Frontal cortex (tissue), 4 donors: ENCODE measurements at places on chromosomes 7 and 10. TPM values are rescaled to one million over a fixed set of nuclear protein-coding genes. Genes with fewer than 3 reads are reported as not detected.

SFTPA1 gene
- total RNA-seq = not detected

ATXN7L1 gene
- 7.7 TPM for total RNA-seq

MKX gene
- total RNA-seq = 1.6 TPM

HOGA1 gene
- 0.41 TPM for total RNA-seq

TPST1 gene
- total RNA-seq = 104 TPM

GIMAP6 gene
- total RNA-seq = 6.9 TPM

NSUN5 gene
- total RNA-seq = 15.9 TPM

HOXA1 gene
- total RNA-seq = not detected

ASIC3 gene
- 0.82 TPM for total RNA-seq

CHN2 gene
- 96.6 TPM for total RNA-seq

FGF8 gene
- total RNA-seq = not detected

NKX1-2 gene
- total RNA-seq = under 0.01 TPM

CLRN3 gene
- not detected for total RNA-seq

GPR158 gene
- 9.0 TPM for total RNA-seq
